ENCODE measurements at places on chromosomes 16 and 17.

GRCh38 chr16:20393801-20394577 is 10.5 kb downstream of the PDILT start:
- DNase-seq, result no peak

DNA sequence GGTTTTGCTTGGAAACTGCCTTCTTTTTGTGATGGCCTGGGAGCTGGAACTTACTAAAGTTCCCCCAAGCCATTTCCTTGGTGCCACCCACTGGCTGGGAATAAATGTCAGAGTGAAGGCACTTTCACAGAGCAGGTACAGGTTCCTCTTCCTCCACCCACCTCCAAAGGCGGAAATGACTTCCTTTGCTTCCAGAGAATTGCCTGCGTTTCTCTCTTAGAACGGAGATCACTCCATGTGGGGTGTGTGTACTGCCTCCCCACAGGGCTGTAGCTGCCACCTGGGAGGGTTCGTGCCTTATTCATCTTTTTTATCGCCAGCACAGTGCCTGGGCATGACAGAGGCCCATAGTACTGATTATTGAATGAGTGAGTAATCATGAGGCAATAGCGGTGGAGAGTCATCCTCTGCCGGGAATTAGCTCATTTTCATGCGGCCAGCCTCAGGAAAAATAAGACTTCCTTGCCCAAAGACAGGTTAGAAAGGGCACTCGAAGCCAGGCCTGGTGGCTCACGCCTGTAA is 32.2 kb upstream of the HAS3 start:
- no peak for DNase-seq

GRCh38 chr16:11462861-11463260 is 117.6 kb downstream of the RMI2 start:
- DNase-seq, result no peak

GRCh38 chr16:68073902-68074760 is 11.0 kb upstream of the NFATC3 start:
- DNase-seq, result no peak

GRCh38 chr17:60345233-60345632 is 46.7 kb downstream of the USP32 start:
- no peak for DNase-seq

GRCh38 chr16:12613131-12613991 is 190.3 kb downstream of the CPPED1 start:
- DNase-seq, result no peak

- DNase-seq, result no peak
These were observed 460.9 kb downstream of the SLC39A11 start for GRCh38 chr17:72631568-72631948.

DNA sequence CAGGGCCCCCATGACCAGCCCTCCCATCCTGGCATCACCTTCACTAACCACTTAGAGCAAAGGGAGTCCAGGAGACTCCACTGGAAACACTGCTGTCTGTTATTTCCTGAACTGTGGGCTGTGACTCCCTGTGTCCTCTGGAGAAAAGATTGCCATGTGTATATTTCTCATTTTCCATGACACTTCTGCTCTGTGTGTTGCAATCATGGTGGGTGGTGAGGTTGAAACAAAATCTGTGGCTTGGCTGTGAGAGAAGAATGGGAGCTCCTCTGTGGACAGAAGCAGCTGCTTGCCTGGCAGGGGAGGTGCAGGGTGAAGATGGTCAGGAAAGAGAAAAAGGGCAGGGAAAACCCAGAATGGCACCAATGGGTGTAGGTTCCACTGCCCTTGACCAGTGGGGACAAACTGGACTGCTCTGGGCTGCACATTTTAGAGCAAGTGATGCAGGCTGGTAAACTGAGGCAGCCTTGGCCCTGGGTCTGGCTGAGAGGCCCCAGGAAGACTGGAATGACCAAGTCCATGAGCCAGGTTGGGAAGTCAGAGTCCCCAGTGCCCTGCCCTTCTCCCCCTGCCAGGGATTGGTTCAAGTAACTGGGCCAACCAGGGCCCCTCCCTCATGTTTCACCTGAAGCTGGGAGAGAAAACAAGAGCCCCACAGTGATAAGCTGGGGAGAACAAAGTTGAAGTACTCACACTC is 314.3 kb downstream of the C16orf95 start:
- no peak for DNase-seq

DNA sequence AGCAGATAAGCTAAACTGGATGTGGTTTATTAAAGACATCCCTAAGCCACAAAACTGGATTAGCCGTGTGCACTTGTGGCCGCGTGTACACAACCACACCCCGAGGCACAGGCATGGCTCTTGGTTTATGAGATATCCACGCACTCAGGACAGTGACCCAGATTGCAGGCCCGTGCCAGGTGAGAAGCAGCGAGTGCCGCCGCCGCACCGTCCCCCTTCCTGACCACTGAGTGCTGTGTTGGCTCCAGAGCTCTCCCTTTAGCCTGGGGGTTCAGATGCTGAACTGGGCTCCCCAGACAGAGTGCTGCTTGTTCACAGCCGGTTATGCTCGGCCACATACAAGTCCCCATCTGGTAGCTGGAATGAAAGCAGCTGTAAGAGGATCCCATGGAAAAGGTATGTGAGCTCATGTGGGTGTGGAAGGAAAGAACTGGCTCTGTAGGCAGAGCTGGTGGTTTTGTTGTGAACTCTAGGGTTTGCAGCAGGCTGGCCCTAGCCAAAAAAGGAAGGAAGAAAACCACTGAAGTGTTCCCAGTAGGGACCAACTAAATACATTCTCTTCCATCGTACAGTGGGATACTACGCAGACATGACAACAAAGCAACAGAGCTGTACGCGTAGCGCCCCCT is 29.5 kb downstream of the KNOP1 start:
- no peak for DNase-seq

GRCh38 chr16:11691771-11692170 is 23.5 kb downstream of the SNN start:
- no peak for DNase-seq

DNA sequence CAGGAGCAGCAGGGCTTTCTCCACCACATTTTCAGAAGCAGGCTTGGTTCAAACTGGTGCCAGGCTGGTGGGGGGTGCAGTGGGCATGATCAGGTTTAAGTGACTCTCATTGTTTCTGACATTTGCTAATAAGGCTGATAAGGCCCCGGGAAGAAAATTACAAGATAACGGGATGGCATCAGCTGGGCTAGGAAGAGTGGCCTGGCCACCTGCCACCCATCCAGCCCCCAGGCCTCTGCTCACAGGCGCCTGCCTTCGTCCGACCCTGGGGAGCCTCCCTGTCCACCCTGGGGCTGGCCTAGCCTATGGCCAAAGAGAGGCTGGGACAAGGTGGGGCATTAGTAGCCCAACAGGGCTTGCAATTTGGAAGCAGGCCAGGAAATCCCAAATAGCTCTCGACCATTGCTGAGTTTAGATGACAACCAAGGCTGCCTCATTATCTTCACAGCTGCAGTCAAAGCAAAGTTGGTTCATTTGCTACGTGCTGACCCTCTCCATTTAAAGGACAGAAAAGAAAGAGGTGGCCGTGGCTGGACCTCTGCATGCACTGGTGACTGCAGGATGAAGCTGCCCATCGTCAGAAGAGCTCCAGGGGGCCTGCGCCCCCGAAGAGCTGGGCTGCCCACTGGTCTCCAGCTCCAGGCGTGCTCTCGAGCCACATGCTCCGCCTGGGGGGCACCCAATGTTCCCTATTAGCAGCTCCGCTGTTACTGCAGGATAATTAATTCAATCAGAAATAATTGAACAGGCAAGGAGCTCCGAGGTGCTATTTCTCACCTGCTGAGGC is 44.9 kb downstream of the PEMT start:
- peak; percentile 17 for DNase-seq

Measured in heart right ventricle (tissue), 16 donors.